ENCODE measurements at places on chromosomes 1 and 21.

DNA sequence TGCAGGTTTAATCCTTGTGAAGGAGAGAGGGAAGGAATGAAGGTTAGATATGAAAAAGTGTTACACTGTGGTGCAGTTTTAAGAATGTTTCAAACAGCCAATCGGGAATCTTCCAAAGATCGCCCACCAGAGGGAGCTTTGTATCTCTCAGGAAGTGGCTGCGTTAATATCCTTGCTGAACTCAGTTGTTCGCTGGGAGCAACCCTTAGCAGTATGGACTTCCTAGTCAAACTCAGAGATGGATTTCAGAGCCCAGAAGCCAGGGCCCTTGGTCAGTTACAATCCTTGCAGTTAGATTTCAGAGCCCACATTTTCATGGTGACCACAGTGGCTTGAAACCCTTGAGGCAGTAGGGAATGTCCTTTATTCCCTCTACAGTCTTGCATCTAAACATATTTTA is 136.2 kb downstream of the NTNG1 start:
- DNase-seq: no peak

DNA sequence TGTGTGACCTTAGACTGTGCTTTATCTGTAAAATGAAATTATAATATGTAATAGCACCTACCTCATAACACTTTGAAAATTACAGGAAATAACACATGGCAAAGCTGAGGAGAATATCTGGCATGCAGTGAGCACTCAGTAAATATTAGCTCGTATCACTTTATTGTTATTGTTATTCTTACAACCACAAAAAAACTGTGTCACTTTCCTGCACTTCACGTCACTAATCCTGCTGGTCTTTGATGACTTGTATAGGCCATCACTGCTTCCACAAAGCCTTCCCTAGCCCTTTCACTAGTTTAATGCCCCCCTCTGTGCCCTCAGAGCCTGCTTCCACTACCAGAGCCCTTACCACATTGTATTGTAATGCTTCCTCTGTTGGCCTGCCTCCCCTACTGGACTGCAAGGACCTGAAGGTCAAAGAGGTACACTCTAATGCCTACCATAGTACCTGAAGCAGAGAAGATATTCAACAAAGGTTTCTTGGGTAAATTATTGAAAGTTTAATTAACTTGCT is 231.6 kb downstream of the NFIA start:
- no peak for DNase-seq

DNA sequence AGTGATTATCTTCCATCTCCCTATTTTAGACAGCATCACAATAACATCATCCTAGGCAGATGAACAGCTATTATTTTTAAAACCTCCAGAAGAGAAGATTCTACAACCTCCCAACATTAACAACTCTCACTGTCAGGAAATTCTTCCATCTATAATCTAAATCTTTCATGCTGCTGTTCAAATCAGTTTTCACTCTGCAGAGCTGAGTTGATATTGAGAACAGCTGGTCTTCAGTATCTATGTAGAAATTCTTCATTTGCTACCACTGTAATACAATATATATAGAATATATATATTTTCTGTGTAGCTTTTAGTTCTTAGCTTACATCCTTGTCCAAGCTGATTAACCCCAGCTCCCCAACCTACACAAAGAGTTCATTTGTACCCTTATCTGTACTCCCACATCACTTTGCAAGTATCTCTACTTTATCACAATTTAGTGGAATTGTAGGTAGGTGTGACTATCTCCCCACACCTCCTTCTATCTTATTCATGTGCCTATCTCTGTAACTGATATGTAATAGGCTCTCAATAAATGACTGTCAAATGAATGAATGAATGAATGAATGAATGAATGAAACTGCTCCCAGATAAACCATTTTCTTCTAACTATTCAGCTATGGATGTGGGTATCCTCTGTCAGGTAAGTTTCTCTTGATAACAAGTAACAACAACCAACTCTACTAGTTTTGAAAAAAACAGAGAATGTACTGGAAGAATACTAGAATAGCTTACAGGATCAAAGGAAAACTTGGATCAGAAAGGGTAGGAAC is 37.4 kb upstream of the PKN2 start:
- no peak for DNase-seq

DNA sequence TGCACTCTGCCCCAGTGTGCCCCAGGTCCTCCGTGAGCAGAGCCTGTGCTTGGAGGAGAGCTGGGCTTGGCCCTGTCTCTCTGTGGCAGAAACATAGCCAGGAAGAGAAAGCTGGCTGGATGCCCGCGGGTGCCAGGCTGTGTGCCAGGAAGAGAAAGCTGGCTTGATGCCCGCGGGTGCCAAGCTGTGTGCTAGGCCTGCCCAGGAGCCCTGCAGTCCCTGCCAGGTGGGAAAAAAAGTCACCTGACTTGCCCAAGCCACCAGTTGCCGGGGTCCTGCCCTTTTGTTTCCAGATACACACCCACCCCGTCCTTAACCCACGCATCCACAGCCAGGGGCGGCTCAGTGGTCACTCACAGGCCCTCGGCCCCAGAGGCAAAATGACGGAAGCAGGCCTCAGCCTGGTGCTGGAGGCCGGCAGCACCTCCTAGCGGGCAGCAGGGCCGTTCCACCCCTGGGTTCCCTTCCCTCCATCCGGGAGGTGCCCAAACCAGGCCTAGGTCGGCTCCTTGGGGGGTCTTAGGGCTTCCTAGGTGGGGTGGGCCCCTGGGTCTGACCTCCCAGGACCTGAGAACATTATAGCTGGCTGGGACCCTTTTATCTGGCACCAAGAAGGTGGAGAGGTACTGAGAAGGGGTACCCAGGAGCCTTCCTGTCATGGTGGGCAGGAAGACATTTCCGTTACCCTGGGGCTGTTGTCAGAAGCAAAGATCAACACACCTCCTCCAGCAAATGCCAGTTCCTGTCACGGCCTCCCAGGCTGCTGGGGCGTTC is 9.1 kb downstream of the ITGB2 start:
- DNase-seq: no peak

DNA sequence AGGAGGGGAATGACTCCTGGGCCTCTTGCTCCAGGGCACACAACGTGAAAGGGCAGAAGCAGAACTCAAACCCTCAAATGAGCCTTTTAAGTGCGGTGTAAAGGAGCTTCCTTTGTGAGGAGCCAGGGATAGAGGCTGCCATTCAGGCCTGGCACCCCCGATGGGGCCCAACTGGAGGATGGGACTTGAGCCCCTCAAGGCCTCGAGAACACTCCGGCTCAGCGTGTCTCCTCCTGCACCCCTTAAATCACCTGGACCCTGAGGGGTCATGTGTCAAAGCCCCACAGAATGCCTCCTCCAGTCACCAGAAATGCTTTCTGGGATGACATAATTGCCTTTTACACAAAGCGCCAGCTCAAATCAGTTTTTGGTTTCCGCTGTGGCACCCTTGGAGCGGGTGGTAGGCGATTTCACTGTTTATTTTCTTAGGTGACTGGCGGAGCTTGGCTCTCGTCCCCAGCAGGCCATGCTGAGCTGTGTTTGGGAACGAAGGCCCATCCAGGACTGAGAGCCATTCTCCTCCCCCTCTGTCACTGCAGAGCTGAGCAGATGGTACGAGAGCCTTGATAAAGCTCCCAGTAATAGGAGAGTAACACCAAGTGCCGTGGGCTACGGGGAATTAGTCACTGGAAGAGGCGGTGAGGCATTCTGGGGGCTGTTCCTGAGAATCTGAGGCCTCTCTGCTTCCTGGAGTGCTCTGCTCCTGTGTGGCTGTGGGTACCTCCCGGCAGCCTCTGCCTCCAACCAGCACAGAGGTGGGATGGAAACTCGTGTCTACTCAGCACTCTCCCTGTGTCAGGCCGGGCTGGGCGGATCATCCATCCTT is 163.0 kb downstream of the GRIK3 start:
- no peak for DNase-seq

- DNase-seq: no peak
These were observed 41.2 kb downstream of the ENAH start for GRCh38 chr1:225611537-225612223.

- no peak for DNase-seq
These were observed 47.9 kb downstream of the NPHP4 start for GRCh38 chr1:5944154-5944842.

- no peak for DNase-seq
These were observed 22.2 kb downstream of the SLC25A33 start for GRCh38 chr1:9561429-9561828.

DNA sequence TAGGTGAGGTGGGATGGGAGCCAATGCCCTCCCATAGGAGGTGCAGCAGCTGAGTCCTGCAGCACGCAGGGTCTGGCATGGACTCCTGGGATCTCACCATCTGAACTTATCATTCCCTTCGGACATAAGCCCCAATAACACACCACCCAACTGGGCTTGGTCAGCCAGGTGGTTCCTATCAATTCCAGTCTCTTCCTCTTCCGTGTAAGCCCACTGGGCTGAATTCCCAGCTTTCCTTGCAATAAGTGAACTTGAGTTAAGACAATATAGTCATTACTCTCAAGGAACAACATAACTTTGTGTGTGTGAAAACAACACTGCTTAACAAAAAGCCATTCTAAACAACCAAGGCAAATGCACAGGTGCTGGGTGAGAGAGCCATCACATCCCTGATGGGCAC is 86.6 kb upstream of the EDN2 start:
- DNase-seq: no peak

GRCh38 chr1:170273291-170274130 is 127.8 kb downstream of the NTMT2 start:
- no peak for DNase-seq

DNA sequence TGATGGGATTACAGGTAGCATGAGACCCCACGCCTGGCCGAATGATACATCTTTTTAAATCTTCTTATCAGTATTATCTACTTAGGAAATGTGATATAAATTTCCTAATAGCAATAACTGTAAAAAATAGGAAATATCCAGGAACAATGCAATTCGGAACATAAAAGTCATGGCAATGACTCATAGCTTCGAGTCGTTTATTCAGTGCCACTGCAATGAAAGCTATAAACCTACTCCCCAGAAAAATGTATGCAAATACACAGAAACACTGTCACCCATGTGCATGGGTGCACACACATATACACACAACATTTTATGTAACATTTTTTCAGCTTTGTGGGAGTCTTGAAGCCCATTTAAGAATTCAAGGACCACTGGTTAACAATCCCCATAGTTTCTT is 194.6 kb downstream of the PATJ start:
- DNase-seq: no peak

GRCh38 chr1:95371666-95372282 is 137.8 kb downstream of the RWDD3 start:
- no peak for DNase-seq

GRCh38 chr1:32345289-32345827 is 9.3 kb upstream of the MARCKSL1 start:
- no peak for DNase-seq

GRCh38 chr1:183106746-183107145 is 79.3 kb upstream of the LAMC2 start:
- no peak for DNase-seq

DNA sequence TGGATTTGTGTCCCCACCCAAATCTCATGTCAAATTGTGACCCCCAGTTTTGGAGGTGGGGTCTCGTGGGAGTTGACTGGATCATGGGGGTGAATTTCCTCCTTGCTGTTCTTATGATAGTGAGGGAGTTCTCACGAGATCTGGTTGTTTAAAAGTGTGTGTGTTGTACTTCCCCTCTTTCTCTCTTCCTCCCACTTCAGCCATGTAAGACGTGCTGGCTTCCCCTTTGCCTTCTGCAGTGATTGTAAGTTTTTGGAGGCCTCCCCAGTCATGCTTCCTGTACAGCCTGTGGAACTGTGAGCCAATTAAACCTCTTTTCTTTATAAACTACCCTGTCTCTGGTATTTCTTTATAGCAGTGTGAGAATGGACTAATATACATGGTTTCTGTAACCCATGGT is 64.6 kb downstream of the RHOU start:
- DNase-seq: no peak

- DNase-seq: no peak
These were observed 19.9 kb upstream of the ERICH3 start for GRCh38 chr1:74693473-74693872.

GRCh38 chr1:175922254-175922881 is 179.0 kb upstream of the TNR start:
- no peak for DNase-seq

- no peak for DNase-seq
These were observed 113.5 kb downstream of the OMA1 start for GRCh38 chr1:58432851-58433668.

DNA sequence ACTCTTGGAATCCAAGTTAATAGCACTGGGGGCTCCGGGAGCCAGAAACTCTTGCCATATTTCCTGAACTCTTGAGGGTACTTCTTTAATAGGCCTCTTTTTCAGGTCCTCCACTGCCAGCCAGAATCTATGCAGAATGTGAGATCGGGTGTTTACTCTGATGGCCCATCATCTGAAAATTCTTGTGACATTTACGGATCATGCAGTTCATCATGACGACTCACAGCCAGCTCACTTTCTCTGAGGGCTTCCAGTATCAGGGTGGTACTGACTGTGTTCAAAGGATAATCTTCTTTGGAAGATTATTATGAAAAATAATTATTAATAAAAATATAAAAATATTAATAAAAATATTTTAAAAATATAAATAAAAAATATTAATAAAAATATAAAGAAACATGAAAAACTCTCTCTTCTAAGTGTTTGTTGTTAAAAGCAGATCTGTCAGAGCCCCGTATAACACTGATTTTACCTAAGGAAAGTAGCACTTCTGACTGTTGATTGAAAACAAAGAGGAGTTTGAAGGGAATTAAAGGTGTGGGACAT is 194.3 kb upstream of the GREM2 start:
- DNase-seq: no peak

DNA sequence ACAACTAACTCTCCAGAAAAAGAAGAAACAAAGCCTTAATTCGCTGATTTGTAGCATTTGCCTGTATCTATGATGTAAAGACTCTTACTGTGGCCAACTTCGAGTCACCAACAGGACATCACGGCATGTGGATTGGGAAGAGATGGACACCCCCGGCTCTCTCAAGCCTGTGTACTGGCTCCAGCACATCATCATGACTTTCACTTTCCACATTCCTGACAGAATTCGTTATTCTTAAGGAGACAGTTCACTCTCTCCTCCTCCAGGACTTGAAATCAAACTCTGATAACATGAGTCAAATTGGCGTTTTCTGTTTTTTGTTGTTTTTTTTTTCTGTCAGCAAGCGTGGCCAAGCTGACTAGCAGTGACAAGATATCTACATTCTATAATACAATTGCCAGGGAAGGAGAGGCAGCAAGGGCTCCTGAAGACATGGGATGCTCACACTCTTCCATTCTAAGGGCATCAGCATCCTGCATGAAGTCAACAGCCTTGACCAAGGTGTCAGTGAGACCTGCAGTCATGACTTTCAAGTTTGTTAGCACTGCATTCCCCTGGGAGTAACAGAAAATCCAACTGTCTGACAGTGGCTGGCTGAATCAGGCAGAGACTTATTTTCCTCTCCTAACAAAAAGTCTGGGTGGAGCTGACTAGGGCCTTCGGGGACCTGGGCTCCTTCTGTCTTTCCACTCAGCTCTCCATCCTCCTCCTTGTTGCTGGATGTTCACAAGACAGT is 13.3 kb upstream of the TRAF3IP3 start:
- no peak for DNase-seq
